ENCODE measurements at places on chromosomes 5 and 9. TPM values are rescaled to one million over a fixed set of nuclear protein-coding genes. Genes with fewer than 3 reads are reported as not detected.

DNA sequence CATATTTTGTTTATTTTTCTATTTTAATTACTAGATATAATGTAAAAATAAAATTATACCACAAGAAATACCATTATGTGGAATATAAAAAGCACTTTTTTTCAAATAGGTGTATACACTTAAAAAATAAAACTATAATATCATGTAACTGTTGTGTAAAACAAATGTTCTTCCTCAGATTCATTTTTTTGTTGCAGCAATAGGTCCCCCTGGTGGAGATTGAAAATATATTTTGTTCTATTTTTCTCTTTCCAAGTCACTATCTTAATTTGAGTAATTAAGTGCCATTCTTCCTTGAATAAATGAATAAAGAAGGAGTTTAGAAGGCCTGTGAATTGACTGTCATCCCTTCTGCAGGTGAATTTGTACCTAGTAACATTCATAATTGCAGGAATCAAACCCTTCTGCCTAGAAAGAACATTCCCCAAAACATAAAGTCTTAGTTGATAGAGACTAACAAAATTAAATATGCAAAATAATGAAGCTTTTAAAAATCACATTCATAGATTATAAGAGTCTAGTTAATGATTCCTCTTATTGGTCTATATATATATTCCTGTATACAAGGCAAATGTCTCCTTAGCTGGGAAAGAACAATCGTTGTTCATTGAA lies 23.4 kb downstream of the CETN3 start:
- DNase-seq = no peak

DNA sequence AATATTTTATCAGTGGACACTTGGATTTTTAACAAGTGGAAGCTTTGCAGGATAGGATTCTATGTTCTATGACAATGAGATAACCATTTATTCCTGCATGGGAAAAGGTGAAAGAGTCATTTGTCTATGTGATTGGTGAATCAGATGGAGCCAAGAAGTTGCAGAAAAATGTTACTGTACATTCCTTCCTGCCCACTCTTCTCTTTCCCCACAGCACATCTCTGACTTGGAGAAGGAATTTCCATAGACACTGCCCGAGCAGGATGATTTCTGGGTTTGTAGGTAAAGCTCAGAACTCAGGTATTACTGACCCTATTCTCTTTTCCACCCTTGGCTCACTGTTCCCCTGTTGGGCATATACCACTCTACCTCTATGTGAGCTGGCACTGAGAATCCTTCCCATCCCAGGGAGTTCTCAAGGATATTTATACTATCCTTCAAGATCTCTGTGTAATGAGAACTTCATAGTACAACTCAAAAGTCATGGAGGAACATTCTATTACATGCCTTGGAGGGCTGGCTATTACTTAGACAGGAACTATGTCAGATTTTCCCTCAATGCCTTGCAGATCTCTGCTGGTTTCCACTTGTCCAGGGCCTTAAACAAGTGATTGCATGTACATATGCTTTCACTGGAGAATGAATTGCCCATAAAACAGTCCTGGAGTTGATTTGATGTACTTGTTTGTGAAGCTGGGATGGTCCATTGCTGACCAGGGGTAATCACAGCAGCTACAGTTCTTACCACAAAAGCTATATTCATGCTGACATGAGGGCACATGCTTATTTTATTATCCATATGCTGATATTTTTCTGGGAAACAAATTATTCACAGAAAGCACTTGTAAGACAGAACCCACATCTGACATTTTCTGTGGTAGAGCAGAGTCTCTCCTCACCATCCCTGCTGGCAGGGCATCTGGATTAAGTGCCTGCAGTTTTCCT lies 24.1 kb downstream of the SLC1A3 start:
- no peak for DNase-seq

GRCh38 chr5:92147266-92147665 lies 764.1 kb upstream of the ARRDC3 start:
- no peak for DNase-seq

DNA sequence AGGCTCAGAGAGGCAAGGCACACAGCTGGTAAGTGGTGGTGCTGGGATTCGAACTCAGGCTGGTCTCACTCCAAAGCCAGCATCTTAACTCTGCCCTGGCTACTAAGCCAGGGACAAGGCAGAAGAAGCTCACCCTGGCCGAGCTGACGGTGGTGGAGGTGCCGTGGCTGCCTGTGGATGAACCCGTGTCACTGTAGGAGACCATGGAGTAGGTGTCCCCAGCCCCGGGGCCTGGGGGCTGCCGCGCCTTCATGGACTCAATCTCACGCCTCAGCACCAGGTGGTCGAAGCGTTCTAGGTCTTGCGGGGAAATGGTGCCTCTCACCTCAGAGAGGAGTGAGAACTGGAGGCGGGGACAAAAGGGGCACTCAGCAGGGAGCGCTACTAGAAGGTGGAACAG lies 35.4 kb upstream of the AKNA start:
- DNase-seq = no peak

- no peak for DNase-seq
Observed at GRCh38 chr5:76209297-76209696, 126.1 kb downstream of the SV2C start.

The CDC14B gene
- 14.2 TPM for total RNA-seq

The KCNMB1 gene
- total RNA-seq = 0.04 TPM

- no peak for DNase-seq
Observed at GRCh38 chr5:98004463-98004862, 769.0 kb upstream of the RGMB start.

DNA sequence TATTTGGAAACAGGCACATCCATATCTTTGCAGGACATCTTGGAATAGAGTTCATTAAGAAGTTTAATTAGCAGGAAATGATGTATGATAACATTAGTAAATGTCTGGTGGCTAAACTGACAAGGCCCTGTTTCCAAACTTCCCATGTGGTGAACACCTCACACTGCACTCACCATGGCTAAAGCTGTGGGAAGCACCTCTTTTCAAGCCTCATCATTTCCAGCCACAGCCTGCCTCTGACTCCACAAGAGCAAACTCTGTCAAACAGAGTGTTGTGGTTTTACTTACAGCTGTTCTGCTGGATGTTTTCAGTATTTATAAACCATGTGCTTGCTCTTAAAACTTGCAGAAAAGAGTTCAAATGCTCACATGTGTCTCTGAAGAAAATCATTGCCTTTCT lies 14.9 kb upstream of the NDUFB6 start:
- no peak for DNase-seq

GRCh38 chr9:134138292-134138691 lies 2.4 kb downstream of the WDR5 start:
- DNase-seq = no peak

The AK8 gene
- 1.6 TPM for total RNA-seq

GRCh38 chr5:79856456-79857055 lies 134.5 kb downstream of the MTX3 start:
- DNase-seq = no peak

DNA sequence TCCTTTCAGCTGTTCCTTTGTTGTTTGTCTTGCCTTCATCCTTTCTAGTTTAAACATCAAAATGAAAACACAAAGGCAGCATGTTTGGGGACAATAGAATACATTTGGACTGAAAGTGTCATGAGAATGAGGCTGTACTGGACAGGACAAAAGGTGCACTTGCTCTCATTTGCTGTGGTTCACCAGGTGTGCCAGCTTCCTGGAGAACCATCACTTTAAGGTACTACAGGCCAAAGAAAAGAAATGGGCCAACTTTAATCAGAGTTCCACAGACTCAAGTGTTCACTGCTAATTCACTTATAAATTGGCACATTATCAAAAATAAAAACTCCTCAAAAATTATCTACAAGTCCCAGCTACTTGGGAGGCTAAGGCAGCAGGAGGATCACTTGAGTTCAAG lies 53.8 kb downstream of the ABHD17B start:
- DNase-seq = no peak

The BTNL8 gene
- total RNA-seq = not detected

GRCh38 chr9:123528501-123528900 lies 172.5 kb downstream of the CRB2 start:
- DNase-seq = no peak

The GFI1B gene
- not detected for total RNA-seq

GRCh38 chr5:149679876-149680809 lies 50.0 kb upstream of the PPARGC1B start:
- no peak for DNase-seq

- DNase-seq = no peak
Observed at GRCh38 chr5:141780240-141780951, 97.8 kb downstream of the PCDH1 start.

The IFNA13 gene
- not detected for total RNA-seq

The HAVCR1 gene
- total RNA-seq = 0.29 TPM

The MZB1 gene
- not detected for total RNA-seq

GRCh38 chr5:68243681-68244080 lies 28.1 kb downstream of the PIK3R1 start:
- no peak for DNase-seq

GRCh38 chr9:126860757-126861466 lies 473 bp downstream of the ZBTB34 start:
- DNase-seq = no peak

The CCL21 gene
- not detected for total RNA-seq

DNA sequence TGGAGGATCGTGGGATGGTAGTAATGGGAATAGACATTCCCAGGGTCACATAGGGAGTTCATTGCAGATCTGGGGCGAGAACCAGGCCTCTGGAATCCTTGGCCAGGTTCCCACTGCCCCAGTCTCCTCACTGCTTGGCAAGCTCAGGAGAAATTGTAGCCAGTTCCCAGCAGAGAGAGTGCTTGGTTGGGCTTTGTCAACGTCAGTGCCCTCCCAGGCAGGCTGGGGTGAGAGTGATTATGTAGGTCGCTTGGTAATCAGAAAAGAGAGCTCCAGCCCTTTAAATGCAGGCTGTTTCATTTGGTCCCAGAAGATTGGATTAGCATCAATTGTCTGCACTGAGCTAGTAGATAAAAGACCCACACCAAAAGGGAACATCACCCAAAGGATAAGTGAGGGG lies 51.8 kb upstream of the GALNT10 start:
- DNase-seq = no peak

The SLC36A3 gene
- not detected for total RNA-seq

The TESK1 gene
- total RNA-seq = 24.5 TPM

- DNase-seq = no peak
Observed at GRCh38 chr9:127714951-127715469, 453 bp downstream of the PTRH1 start.

GRCh38 chr5:91499943-91500531 lies 116.9 kb upstream of the ARRDC3 start:
- no peak for DNase-seq

The CATSPER3 gene
- total RNA-seq = 0.13 TPM

DNA sequence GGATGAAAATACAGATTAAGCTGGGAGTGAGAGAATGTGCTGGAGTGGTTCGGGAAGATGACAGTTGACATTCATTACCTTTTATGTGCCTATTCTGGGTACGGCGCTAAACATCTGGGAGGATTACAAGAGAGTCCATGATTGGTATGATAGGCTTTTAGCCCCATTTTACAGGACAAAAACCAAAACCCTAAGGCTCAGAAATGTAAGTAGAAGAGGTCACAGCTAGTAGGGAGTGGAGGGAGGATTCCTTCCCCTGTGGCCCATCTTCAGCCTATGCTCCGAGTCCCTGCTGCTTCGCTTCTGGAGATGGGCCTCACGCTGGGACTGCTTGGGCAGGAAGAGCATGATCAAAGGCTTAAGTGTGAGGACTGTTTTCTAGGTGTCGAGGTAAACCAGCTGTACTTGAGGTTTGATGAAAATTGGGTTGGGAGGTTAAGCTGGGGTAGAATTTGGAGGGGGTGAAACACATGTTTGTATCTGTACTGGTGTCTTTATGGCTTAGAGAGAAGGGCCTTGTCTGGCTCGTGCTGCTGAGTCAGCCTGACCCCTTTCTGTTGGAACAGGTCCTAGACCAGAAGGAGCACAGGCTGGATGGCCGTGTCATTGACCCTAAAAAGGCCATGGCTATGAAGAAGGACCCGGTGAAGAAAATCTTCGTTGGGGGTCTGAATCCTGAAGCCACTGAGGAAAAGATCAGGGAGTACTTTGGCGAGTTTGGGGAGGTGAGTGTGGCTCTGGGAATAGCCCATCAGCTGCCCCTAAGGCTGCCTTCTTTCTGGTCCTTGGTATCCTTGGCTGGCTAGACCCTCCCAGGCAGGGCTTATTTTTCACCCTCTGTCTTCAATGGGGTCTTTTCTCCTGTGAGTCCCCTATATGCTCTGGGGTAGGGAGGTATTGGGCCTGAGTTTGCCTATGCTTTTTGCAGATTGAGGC lies 2.1 kb downstream of the HNRNPAB start:
- DNase-seq = no peak

DNA sequence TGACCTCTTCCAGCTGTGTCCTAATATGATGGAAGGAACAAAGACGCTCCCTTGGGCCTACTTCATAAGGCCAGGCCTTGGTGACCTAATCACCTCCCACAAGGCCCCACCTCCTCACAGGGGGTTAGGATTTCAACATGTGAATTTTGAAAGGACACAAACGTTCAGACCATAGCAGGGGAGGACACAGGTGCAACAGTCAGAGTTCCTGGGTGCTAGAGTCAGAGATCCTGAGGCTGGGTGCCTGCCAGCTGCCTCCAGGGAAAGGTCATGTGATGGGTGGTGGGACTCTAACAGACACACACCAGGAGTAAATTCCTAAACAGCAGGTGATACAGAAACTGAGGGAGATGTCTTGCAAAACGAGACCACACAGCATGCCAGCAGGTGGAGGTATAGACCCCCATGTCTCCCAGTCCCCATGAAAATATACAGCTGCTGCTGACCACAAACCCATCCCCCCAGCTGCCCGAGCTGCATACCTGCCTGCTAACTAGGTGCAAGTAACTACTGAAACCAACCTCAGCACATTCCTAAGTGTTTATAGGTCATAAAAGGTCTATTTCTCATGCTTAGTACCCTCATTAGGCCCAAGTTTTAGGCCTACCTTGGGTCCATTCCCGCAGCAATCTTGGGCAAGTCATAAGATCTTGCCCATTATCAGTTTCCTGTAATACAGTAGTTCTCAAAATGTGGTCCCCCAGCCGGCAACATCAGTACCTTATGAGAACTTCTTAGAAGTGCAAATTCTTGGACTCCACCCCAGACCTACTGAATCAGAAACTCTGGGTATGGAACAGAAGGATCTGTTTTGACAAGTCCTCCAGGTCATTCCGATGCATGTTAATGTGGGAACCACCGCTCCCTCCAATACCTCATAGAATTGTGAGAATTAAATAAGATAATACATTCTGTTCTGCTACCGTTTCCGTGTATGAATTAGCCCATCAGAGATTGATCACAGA lies 245.3 kb downstream of the ENC1 start:
- DNase-seq = peak; percentile 77

DNA sequence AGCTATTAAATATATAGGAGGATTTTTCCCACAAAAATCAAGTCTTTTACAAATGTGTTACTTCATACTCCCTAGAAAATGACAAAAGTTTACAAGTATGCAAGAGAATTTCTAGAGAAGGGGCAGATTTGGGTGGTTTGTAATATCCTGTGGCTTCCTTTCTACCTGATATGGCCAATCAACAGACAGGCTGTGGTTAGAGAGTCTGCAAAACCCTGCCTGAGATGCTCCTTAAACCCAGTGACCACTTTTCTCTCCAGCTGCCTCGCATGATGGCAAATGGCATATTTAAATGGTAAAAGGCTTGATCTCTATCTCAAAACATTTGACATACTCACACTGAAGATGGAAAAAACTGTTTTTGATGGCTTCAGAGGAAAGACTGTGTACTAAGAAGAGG lies 550.1 kb upstream of the ZNF462 start:
- no peak for DNase-seq

Measured in kidney epithelial cell (primary cell).